Left colon (tissue), 2 donors: ENCODE measurements at places on chromosomes 7 and 10.
A peak's percentile ranks its signal among the peaks of the same experiment; 100 is the strongest.

GRCh38 chr10:116913695-116914094 is 64.4 kb downstream of the ENO4 start:
- DNase-seq, result no peak

GRCh38 chr10:95440756-95441546 is 120.2 kb downstream of the SORBS1 start:
- DNase-seq, result no peak

DNA sequence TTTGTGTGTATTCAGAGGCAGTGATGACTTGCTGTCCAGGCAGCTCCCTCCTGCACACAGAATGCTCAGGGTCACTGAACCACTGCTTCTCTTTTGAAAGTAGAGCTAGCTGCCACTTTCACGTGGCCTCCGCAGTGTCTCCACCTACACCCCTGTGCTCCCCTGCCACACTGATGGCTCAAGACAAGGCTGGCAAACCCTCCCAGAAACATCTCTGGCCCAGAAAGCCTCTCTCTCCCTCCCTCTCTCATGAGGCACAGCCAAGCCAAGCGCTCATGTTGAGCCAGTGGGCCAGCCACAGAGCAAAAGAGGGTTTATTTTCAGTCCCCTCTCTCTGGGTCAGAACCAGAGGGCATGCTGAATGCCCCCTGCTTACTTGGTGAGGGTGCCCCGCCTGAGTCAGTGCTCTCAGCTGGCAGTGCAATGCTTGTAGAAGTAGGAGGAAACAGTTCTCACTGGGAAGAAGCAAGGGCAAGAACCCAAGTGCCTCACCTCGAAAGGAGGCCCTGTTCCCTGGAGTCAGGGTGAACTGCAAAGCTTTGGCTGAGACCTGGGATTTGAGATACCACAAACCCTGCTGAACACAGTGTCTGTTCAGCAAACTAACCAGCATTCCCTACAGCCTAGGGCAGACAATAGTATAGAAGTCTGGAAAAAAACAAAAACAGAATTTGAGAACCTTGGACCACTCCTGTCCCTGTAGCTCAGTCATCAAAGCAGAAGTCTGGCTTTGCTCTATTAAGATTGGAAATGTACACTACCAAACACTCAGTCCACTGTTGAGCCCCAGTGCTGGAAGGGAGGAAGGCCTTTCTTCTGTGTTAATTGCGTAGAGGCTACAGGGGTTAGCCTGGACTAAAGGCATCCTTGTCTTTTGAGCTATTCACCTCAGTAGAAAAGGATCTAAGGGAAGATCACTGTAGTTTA is 15.8 kb downstream of the SCD start:
- no peak for DNase-seq

GRCh38 chr10:32033171-32033570 is 23.1 kb downstream of the KIF5B start:
- DNase-seq, result no peak

- DNase-seq, result no peak
These were observed 36.0 kb downstream of the MALSU1 start for GRCh38 chr7:23335136-23335535.

DNA sequence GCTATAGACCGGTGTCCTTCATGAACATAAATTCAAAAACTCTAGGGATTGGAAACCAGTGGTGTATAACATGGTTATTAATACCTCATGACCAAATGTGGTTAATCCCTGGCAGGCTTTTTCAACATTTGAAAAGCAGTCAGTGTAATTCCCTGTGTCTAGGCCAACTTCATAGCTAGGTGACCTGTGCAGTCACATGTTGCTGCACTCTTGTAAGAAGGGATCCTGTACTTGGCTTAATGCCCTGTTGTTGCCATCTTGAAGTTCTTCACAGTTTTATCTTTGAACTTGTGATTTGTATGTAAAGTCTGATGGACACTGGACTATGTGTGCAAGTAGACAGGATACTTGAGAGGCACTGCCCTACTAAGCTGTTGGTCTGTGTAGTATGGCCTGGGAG is 39.7 kb downstream of the ZNF33A start:
- DNase-seq, result no peak

- no peak for DNase-seq
These were observed 91.1 kb downstream of the CXCL12 start for GRCh38 chr10:44293842-44294241.

DNA sequence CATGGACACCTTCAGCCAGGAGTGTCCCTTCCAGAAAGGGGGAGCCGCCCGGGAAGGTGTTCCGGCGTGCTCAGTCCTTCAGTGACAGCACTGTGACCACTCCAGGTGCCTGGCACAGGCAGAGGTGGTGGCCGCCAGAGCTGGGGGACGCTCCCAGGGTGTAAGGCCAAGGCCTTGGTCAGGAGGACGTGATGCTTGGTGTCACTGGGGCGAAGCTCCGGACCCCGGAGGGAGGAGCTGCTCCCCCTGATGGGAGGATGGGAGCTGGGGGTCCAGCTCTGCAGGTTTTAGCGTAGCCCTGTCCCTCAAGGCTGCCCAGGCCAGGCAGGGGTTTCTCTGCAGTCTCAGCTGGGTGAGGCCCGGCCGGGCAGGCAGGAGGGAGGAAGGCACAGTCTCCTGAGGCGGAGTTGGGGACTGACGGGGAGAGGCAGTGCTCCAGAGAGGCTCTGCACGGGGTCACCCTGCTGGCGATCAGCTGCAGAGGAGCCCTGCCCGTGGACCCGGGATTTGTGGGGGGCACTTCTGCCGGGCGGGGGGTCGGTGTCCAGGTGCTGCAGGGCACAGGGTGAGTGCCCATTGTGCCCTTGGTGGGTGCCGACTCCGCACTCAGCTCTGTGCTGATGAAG is 56.5 kb upstream of the DNAJB6 start:
- DNase-seq, result no peak

DNA sequence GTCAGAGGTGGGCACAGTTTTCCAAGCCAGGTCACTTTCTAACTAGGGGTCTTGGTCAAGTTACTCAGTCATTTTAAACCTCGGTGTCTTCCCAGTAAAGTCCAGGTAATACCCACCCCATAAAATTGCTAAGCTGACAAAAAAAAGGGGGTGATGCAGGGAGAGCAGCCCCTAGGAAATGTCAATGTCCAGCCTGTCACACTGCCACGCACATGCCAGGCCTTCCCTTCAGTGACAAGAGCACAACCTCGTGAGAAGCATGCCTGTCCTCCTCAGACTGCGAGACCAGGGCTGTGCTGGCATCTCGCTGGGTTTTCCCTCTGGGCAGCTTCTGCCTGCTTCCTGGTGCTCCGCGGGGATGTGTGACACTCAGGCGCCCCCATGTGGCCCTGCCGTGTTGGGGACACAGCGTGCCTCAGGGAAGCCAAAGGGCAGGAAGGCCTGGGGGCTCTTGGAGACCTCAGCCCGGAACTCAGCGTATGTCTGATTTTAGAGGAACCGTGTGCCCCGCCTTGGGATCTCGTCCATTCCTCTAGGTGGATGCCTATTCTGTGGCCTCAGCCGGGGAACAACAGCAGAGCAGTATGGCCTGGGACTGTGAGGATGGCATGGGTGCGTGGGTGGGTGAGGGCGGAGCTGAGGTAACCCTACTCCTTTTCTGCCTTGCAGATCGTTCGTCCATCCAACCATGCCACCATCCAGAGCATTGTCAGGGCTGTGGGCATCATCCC is 10.2 kb upstream of the GDF2 start:
- peak; percentile 90 for DNase-seq

- peak; percentile 66 for DNase-seq
These were observed 129.8 kb downstream of the EGFR start for GRCh38 chr7:55148571-55148970.

GRCh38 chr10:905503-905902 is 26.0 kb downstream of the LARP4B start:
- DNase-seq, result no peak

GRCh38 chr7:77665161-77665560 is 31.1 kb upstream of the RSBN1L start:
- no peak for DNase-seq

DNA sequence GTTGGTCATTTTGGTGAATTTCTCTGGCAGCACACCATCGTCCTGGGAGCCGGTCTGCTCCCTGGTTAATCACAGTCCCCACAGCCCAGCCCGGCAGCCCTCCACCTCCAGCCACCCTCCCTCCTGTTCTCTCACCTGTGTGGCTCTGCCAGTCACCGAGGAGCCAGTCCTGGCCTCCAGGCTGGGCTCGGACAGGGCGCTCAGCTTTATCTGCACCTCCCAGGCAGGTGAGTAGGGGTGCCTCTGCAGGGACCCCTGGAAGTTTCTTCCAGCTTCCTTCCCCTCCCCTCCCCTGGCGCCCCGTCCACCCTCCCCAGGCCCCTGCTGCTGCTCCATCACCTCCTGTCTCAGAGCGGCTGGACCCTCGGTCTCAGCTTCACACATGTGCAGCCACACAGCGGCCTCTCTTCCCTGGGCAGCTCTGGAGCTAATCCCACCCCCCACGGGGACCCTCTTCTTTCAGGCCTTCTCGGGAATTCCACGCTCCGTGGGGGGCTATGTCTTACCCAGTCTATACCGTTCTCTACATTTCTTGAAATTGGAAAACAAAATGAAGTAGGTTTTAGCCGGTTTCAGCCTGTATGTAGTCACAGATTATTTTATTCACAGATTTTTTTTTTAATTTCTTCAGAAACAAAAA is 213.9 kb upstream of the PPP2R2D start:
- no peak for DNase-seq

DNA sequence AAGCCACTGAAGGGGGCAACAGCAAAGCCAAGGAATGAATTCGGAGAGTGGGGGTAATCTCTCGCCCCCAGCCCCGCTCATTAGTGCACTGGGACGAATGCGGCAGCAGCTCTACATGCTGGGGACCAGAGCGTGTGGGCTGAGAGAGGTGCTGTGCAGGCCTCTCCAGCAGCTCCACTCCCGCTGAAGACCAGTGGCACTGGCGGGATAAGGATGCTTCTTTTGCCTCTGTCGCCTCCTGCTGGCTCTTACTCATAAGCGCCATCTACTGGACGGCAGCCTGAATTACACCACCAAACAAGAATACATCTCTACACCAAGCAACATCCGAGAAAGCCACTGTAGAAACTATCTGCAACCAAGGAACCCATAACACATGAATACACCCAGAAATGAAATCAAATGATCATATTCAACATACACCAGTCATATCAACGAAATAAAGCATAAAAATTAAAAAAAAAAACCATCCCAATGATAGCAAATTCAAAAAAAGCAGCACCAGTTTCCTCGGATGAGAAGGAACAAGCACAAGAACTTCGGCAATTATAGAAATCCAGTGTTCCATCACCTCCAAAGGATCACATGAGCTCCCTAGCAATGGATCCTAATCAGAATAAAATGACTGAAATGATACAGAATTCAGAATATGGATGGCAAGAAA is 79.0 kb upstream of the TMEM168 start:
- peak; percentile 38 for DNase-seq

GRCh38 chr7:88859288-88859687 is 63.8 kb upstream of the TEX47 start:
- no peak for DNase-seq

GRCh38 chr10:46290101-46290886 is 3.5 kb downstream of the ANTXRL start:
- no peak for DNase-seq

DNA sequence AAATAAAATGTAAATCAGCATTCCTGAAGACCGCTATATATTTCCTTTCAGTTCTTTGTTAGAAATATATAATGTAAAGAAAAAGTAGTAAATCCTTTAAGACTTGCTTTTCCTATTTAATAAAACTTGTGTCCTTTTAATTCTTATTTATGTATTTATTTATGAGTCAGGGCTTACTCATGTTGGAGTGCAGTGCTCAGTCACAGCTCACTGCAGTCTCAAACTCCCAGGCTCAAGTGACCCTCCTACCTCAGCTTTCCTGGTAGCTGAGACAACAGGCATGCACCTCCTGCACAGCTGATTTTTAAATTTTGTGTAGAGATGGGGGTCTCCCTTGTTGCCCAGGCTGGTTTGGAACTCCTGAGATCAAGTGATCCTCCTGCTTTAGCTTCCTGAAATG is 724.5 kb downstream of the ANKRD7 start:
- no peak for DNase-seq

GRCh38 chr10:104345941-104346340 is 7.7 kb upstream of the ITPRIP start:
- DNase-seq, result no peak

- no peak for DNase-seq
These were observed 459.4 kb downstream of the GPAM start for GRCh38 chr10:111724121-111724520.

DNA sequence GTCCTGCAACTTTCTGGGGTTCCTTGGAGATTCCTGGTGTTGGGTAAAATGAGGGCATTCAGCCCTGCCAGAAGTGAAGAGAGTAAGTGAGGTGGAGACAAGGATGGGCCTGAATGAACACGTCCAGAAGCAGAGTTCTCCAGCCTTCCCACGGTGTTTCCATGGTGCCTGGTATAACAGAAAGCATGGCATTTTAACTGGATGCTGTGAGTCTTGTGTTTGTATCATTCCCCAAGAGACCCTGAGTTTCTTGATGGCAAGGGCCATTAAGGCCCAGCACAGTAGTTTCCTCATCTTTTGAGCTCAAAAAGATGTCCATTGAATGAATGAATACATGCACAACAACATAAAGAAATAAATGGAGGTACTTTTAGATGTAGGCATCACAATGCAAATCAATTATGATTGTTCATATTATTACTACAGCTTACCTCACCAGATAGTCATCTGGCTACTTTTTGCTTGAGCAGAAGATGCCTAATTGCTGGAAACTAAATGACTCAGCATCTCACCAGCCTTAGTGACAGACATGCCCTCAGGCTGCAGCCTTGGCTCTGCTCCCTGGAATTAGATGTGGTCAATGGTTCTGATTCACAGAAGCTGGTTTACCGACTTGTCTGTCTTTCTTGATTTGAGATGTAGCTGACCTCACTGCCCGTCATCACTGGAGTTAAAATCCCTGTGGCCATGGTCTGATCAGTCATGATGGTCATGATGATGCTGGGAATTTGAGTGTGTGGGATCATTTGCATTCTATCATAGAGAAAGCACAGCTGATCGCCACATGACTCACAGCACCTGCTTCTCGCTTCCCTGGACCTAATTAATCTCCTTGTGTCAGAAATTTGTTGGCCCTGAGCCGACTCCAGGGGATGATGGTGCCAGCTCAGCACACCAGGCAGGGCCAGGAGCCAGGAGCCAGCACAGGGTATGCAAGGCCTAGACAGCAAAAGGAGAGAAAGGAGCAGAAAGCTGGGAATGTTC is 83.9 kb downstream of the CXCL12 start:
- no peak for DNase-seq

GRCh38 chr10:108966411-108966810 is 956.9 kb downstream of the XPNPEP1 start:
- no peak for DNase-seq

DNA sequence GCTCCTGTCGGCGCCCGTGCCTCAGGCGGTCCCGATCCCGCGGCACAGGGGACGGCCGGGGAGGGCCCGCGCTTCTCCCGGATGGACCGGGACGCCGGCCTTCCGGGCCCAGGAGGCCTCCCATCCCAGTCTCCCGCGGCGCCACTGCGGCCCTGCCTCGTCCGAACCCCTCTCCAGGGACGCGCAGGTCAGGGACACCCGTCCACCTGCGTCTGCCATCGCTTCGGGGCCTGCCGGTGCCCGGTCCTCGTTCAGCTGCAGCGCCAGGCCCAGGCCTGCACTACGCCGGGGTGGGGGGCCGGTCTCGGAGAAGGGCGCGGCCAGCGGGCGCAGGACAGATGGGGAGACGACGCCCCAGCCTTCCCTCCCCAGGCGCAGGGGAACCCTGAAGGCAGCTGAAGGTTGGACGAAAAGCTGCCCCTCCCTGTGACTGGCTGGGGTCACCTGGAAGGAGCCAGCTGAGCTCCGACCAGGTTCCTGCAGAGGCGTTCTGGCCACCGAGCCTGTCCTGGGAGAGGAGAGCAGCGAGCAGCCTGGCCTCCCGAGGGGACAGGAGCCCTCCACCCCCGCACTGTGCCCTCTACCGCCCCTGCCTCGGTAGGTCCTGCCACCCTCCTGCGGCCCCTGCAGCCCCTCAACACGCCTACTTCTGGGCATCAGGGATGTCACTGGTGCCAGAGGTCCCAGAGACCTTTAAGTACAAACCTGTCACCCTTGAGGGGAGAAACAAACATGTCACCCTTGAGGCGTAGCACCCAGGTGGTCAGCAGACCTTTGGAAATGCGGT is 84.3 kb downstream of the LANCL2 start:
- no peak for DNase-seq
